ENCODE measurements at places on chromosomes 16 and 17.

DNA sequence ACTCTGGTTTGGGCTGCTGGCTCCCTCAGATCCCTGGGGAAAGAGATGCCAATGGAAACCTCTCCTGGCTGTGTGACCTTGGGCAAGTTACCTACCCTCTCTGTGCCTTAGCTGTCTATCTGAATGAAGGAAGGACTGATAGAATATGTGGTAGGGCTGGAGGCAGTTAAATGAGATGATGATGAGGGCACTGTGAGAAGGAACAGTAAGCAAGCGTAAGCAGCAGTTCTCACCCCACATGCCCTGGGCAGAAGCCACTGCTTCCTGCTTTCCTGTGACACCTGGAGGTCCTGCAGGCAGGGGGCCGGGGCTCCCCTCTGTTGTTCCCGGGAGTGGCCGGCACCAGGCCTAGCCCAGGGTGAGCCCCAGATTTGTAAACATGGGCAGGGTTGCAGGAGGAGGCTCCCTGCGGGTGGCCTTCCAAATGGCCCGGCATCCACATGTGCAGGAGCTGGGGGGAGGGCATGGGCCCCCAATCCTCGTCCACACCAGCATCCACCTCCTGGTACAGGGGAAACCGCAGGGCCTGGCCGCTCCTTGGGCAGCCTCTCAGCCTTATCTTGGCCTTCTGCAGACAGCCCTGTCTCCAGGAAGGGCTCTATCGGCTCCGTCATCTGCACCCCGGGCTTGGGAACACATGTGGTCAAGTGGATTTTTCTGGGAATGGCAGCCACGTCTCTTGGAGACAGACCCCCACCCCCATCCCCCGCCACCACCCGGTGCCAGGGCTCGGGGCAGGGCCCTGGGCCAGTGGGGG, 235.6 kb upstream of the GSE1 start:
- DNase-seq: no peak

DNA sequence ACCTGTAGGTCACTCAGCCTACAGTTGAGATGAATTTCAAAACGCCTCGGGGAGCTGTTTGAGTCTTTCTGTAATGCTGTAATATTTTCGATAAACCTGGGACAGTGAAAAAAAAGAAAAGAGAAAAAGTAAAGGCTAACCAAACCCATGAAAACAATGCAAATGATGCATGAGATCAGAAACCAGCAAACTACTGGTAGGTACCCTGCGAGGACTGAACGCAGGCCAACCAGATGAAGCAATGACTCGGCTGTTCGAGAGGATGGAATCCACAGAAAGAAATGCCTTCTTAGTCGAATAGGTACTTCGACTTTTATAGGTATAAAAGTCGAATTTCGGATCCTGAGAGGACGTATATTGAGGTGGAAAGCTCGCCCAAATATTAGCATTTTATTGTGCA, 509 bp upstream of the ATAD5 start:
- DNase-seq: no peak

- no peak for DNase-seq
Measured at GRCh38 chr17:18110636-18111145, 2.1 kb downstream of the MYO15A start.

DNA sequence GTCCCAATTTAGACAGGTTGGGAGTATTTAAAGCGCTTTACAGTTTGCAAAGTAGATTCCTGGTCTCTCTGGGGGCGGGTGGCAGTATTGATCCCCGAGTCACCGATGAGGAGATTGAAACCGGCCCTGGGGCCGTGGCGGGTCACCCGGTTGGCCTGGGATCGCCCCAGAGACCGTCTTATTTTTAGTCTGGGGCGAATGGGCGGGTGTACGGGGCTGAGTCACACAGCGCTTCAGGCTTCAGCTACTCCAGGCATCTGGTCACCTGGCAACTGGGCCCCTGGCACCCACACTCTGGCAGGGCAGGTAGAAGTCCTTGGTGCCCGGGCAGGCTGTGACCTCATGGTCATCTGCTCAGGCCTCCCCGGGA, 669 bp downstream of the MIEF2 start:
- DNase-seq: peak; percentile 15

DNA sequence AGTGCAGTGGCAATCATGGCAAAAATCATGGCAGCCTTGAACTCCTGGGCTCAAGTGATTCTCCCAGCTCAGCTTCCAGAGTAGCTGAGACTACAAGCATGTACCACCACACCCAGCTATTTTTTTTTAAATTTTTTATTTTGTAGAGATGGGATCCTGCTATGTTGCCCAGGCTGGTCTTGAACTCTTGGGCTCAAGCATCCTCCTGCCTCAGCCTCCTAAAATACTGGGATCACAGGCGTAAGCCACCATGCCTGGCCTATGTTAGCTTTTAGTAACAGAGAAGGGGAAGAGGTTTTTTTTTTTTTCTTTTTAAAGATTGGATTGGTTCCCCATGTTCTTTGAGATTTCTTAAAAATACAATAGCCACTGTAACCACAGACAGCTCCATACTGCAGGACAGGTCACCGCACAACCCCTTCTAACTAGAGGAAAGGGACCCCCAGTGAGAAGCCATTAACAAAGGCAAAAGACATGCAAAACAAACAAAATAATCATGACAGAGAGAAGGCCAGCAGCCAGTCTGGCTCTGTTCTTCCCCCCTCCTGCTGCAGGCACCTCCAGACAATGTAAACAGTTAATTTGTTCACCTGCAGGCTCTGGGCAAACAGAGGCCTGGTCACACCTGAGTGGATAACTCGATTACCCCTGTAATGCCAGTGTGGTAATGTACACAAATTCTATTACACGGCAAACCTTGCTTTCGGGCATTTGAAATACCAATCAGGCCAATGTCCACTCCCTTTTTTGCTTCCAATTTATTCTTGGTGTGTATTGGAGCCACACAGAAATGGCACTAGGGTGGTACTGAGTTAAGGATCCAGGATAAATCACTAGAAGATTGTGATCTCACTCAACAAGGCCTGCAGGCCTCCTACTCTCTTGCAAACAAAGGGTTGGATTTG, 52.9 kb downstream of the SNX11 start:
- peak; percentile 100 for DNase-seq

DNA sequence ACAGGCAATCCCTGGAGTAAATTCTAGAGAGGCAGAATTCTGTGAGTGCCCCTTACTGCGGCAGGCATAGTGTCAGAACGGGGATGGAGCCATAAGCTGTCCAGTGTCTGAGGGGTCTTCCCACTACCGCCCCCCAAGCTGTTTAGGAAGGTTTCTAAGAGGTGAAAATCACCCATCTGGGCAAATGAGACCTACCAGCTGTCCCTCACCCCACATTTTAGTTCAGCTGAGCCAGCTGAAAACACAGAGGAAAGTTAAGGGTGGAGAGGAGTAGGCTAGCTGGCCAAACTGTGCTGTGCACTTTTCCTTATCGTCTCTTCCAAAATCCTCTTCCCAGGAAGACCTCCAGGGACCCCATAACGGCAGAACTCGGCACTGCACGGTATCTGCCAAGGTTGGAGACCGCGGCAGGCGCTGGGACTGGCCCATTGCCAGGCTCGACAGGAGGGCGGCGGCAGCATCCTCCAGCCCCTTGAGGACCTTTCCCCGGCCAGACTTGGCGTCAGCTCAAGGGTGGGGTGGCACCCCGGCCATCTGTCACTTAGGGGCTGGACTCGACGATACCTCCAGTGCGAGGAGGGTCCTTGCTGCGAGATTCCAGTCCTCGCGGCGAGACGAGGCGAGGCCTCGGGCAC, 955 bp downstream of the ACLY start:
- DNase-seq: peak; percentile 17

DNA sequence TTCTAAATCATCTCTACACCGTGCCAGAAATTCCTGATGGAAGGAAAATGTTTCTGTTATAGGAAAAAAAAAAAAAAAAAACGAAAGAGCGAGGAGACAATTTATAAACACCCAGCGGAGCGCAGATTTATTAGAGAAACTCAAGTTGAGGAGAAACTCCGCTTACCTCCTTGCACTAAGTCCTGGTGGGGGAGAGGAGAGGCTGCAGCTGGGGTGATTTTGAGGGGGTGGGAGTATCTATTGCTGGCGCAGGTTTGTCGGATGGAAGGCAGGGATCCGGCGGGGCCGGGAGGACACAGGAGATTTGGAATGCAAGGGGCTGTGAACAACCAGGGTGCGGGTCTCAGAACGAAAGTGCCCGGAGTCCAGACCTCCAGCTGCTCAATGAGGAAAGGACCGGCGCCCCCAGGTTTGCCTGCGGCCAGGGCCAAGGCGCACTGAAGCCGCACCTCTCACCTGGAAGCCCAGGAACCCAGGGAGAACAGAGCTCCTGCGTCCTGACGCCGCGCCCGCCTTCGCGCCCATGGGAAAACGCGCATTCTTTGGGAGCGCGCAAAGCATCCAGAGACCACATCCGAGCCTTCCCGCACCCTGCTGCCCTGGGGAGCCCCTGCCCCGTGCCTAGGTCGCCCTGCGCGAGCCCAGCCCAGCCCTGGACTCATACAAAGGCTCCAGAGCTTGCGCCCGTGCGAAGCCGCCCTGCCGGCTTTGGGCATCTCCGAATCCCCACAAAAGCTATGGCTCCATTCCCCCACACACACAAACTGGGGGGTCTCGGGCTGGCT, 2.6 kb upstream of the HOXB8 start:
- DNase-seq: no peak

DNA sequence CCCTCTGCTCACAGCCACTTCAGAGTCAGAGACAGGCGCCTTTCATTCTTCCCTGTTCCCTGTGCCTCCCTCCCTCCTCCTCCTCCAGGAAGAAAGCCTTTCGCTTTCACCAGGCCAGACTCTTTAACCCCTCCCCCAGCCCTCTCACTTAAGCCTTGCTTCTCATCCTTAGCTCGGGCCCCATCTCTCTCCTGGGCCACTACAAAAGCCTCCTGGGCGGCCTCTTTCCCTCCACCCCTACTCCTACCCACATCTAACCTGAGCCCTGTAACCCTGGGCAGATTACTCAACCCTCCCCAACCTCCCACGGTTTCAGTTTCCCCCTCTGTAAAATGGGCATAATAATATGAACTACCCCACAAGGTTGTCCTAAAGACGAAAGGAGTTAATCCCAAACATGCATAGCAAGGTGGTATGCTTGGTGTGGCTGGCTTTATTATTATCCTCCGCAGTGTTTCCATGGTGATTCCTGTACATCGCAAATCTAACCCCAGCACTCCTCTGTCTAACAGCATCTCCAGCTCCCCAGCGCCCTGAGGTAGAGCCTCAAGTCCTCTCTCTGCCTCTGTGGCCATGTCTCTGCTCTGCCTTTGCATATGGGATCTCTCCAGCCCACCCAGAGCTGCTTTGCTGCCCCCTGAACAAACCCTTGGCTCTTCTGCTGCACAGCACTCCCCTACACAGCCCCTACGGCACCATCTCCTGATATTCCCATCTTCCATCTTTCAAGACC, 17.7 kb downstream of the PIMREG start:
- DNase-seq: no peak

DNA sequence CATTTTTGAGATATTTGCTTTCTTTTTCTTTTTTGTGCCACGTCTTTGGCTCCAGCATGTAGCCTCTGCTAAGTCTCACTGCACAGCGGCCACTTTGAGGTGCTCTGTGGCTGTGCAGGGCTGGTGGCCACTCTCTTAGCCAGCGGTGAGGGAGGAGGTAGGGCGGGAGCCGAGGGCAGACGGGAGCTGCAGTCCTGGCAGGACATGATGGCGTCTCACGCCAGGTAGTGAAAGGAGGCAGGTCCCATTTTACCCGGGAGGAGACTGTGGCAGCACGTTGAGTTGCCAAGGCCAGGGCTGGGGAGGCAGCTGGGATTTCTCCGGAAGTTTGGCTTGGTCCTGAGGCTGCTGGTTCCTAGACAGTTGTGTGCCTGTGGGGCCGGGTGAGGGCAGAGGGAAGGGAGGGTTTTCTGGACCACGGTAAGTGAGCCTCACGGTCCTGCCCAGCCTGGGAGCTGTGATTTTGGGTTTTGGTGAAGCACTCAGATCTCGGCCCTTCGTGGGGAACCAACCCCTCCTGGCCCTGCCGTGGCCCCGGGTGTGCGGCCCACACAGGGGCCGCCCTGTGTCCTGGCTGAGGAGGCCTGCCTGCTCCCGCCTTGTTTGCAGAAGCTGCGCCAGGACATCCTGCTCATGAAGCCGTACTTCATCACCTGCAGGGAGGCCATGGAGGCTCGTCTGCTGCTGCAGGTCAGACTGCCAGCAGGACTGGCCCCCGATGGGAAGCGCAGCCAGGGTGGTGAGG, 14.4 kb downstream of the DEF8 start:
- DNase-seq: no peak

GRCh38 chr17:64174686-64175456, 44.9 kb upstream of the ERN1 start:
- no peak for DNase-seq
